ENCODE measurements at places on chromosomes 3 and 15. TPM values are rescaled to one million over a fixed set of nuclear protein-coding genes. Genes with fewer than 3 reads are reported as not detected.

GRCh38 chr15:25431836-25432561, 6.8 kb downstream of the UBE3A start:
- DNase-seq: no peak

DNA sequence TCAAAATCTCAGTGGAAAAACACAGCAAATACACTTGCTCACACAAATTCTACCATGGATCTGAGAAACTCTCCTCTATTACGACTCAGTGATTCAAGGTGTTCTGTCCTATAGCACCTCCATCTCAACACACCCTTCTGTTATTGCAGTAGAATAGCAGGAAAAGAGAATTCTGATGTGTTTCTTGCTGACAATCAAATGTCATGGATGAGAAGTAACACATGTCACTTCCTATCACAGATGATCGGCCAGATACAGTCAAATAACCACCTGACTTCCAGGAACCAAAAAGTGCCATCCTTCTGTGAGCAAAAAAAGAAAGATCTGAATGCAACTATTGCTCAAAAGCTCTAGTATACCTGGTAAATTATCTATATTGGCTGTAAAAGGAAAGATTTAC, 734.2 kb upstream of the GBE1 start:
- DNase-seq: no peak

DNA sequence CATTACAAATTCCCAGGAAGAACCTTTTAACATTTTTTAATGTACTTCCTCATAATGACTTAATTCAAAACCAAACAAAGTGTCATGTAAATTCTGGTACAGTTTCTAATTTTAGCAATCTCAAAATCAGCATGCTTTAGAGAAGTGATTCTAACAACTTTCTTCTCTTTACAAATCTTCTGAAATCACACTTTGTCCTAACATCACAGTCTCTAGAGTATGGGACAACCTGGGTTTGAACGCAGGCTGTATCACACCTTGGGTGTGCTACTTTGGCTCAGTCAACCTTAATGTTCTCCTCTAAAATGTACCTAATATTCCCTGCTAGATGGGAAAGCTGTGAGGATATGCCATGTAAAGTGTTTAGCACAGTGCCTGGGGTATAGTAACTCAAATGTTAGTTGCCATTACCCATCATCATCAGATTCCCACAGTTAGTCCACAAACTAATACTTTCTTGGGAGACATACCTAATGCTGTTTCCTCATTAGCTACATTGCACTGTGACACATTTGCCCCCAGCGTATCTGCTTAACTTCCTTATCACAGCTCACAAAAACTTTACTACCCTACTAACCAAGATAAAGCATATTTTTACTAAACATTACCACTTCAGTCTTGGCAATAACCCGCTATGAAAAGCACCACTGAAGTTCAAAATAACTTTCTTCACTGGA, 3.1 kb downstream of the TSPAN3 start:
- DNase-seq: no peak

DNA sequence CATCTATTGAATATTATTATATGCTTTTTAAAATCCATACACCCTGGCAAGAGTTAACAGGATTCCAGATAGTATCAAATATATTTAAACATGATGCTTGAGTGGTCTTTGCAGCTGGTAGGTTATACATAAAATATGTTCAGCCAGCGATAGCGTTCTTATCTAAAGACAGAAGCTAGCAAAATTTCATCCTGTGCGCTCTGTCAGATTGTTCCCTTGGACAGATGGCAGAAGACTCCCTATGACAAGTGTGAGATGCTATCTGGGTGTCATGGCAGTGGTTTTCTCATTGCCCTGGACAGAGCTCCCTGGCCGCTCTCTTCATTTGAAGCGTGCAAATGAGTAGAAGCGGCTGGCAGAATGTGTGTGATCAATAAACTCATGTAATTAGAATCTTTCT, 175.2 kb upstream of the SOX14 start:
- DNase-seq: no peak

DNA sequence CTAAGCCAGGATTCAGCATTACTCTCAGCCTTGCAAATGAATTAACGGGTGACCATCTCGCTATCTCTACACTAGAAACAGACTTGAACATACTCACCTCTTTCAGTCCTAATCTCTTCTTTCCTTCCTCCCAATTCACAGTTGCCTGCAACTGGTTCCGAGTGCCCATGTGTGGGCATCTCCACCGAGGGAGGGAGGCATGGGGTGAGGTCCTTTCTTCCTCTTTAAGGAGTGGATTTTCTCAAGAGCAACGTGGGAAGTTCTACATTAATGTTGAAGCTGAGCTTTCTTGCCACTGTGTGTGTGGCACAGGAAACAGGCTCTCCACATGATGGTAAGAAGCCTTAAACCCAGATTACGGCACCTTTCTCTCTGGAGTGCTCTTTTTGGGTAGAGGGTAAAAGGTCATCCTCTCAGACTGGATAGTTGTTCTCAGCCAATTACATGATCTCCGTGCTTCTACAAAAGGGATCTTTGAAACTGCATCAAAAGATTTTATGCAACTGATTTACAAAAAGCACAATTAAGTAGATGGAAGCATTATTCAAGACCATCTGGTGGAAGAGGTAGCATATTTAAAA, 286.8 kb upstream of the NR2F2 start:
- DNase-seq: no peak

- no peak for DNase-seq
These were observed 104.1 kb downstream of the TPRG1 start for GRCh38 chr3:189275852-189276251.

GRCh38 chr3:113258361-113258760, 47.0 kb downstream of the BOC start:
- no peak for DNase-seq

- DNase-seq: no peak
These were observed 7.3 kb downstream of the MCTP2 start for GRCh38 chr15:94238539-94239118.

GRCh38 chr3:134372396-134373270, 1.6 kb downstream of the AMOTL2 start:
- no peak for DNase-seq

DNA sequence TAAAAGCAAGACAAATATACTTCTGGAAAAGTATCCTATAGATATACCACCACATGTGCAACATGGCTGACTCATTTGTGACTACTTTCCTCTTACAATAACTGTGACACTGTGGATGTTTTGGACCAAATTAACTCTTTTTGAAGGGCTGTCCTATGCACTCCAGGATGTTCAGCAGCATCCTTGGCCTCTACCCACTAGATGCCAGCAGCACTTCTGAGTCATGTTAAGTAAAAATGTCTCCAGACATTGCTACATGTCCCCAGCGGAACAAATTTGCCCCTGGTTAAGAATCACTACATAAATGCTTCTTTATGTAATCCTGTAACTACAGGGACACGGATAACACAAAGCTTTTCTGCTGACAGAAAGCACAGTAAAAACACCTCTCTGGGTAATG, 32.0 kb downstream of the RUVBL1 start:
- no peak for DNase-seq

GRCh38 chr15:95715906-95716656, 614.4 kb upstream of the NR2F2 start:
- no peak for DNase-seq

The GYG1 gene
- total RNA-seq: 22.3 TPM

The GHRL gene
- total RNA-seq: 1.1 TPM

The PRKCD gene
- 18.1 TPM for total RNA-seq

The LHFPL4 gene
- not detected for total RNA-seq

The ACAD11 gene
- total RNA-seq: 26.6 TPM

The SNTN gene
- total RNA-seq: not detected

The TLE3 gene
- total RNA-seq: 167 TPM

The PP2D1 gene
- total RNA-seq: not detected

The LIPC gene
- 0.61 TPM for total RNA-seq

The PTH1R gene
- total RNA-seq: not detected
